Activated T-helper 1 cell treated with anti-CD3 and anti-CD28 coated beads, Interleukin-12 subunit alpha, Interleukin-12 subunit beta, Interleukin-2, Interleukin-4 antibody, amounts not matched to agents 30 ng/mL and 10 ng/mL and 1 ng/mL, durations not matched to agents 14 hours and 24 hours and 36 hours (primary cell): ENCODE measurements at places on chromosomes 5 and 9. TPM values are rescaled to one million over a fixed set of nuclear protein-coding genes. Genes with fewer than 3 reads are reported as not detected.

Gene ZFP62
- 28.4 and 28.5 TPM in 2 replicates for total RNA-seq

DNA sequence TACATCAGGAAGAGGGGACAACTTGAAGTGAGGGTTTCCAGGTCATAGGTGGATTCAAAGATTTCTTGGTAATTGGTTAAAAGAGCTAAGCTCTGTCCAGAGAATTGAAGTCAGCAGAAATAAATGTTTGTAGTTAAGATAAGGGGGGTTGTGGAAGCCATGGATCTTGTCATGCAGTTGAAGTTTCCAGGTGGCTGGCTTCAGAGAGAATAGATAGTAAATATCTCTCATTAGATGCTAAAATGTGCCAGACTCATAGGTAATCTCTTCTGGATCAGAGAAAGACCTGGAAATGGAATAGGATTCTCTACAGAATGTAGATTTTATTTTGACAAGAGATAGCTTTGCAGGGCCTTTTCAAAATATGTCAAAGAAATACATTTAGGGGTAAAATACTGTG lies 491.7 kb downstream of the PRR16 start:
- H3K4me3 ChIP-seq: no peak overlapping the region
- no peak overlapping the region for H3K27ac ChIP-seq
- H3K27me3 ChIP-seq: no peaks in the 10 kb centered on the region

GRCh38 chr5:132176521-132176945 lies 51.1 kb downstream of the P4HA2 start:
- H3K27me3 ChIP-seq: peaks cover 3% of the 10 kb centered on the region
- H3K36me3 ChIP-seq: peaks cover 3% of the 10 kb centered on the region
- no peak for DNase-seq
- no peak overlapping the region for H3K4me3 ChIP-seq

- no peaks in the 10 kb centered on the region for H3K27me3 ChIP-seq
- no peak for DNase-seq
- H3K27ac ChIP-seq: no peak overlapping the region
- H3K36me3 ChIP-seq: no peaks in the 10 kb centered on the region
- H3K4me1 ChIP-seq: no peaks in the 10 kb centered on the region
- no peak overlapping the region for H3K4me3 ChIP-seq
These were observed 28.8 kb downstream of the GLT6D1 start for GRCh38 chr9:135610290-135611141.

DNA sequence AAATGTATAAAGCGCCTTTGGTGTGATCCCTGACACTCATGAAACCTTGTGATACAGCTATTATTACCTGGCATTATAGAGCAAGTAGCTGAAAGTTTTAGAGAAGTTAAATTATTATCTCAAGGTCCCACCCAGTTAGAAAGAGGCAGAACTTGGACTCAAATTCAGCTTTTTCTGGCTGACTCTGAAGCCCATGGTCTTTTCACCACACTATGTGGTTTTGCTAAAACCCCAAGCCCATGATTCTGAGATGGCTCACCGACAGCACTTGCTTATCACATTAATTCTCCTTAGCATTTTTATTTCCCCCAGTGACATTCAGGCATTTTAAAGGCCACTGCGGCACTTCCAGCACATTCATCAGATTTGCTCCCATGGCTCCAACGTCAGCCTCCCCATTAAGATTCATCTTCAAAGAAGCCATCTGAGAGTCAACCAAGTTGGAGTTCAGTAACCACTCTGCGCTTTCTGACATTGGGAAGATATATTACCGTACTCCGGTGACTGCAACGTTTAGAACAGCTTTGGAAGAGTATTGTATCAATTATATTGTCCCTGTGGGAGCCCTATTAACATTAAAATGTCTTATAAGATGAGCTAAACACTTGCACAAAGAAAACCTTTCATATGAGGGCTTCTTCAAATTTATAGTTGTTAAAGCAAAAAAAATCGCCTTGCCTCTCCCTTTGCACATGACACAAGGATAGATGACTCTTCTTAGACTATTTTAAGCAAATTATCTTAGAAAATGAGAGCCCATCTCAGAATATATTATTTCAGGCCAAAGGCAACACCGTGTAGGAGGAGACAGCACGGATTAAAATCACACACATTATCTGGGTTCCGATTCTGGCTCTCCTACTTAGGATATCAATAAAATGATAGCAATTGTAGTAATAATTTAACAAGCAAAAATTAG lies 638.1 kb downstream of the ACTL7B start:
- H3K4me1 ChIP-seq: no peaks in the 10 kb centered on the region
- no peaks in the 10 kb centered on the region for H3K36me3 ChIP-seq
- no peak for DNase-seq
- H3K27me3 ChIP-seq: no peaks in the 10 kb centered on the region
- H3K27ac ChIP-seq: no peak overlapping the region

- peaks cover 82% of the 10 kb centered on the region for H3K4me1 ChIP-seq
- no peaks in the 10 kb centered on the region for H3K27me3 ChIP-seq
- peak overlapping the region; percentile 52 for H3K27ac ChIP-seq
These were observed 18.8 kb downstream of the ADAM19 start for GRCh38 chr5:157556615-157557418.

DNA sequence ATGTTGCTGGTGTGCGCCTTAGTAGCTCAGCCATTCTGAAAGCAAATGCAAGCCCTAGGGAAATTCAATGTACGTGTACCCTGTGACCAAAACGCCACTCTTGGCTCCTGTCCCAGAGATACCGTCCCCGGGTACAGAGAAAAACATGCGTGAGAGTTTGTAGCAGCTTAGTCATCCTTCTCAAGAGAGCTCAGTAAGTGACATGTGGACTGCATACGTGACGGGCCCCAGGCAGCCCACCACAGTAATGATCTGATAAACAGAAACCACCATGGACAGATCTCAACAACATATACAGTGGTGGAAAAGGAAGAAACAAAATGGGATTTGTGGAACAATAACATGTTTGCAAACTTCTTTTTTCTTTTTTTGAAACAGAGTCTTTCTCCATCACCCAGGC lies 45.1 kb downstream of the S1PR3 start:
- DNase-seq: no peak
- no peak overlapping the region for H3K4me3 ChIP-seq
- no peaks in the 10 kb centered on the region for H3K36me3 ChIP-seq
- no peak overlapping the region for H3K27ac ChIP-seq

DNA sequence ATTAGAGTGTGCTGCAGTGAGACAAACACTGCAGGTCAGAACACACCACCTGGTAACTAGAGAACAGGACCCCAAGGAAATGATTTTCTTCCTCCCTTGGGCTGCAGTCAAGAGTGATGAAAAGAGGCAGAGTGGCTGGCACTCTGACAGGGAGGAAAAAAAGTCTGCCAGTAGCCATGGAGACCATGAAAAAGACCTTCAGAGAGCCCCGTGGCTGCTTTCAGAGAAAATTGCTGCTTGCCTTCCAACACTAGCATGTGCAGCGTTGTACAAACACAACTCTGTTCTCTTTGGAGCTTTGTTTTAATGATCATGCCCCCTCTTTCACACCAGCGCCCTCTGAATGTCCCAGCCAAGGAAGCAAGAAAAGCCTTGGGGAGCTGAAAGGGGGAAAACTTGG lies 68.8 kb downstream of the ANKRD55 start:
- DNase-seq: no peak
- H3K4me3 ChIP-seq: no peak overlapping the region
- no peaks in the 10 kb centered on the region for H3K36me3 ChIP-seq
- peaks cover 70% of the 10 kb centered on the region for H3K4me1 ChIP-seq
- H3K27ac ChIP-seq: no peak overlapping the region

- H3K36me3 ChIP-seq: no peaks in the 10 kb centered on the region
- H3K4me3 ChIP-seq: no peak overlapping the region
- no peak for DNase-seq
- peaks cover 21% of the 10 kb centered on the region for H3K4me1 ChIP-seq
- peaks cover 2% of the 10 kb centered on the region for H3K27me3 ChIP-seq
- no peak overlapping the region for H3K27ac ChIP-seq
These were observed 74.8 kb downstream of the GADD45G start for GRCh38 chr9:89679581-89679980.
